H1 (cell line): ENCODE measurements at places on chromosomes 13 and 19. TPM values are rescaled to one million over a fixed set of nuclear protein-coding genes. Genes with fewer than 3 reads are reported as not detected.
A peak's percentile ranks its signal among the peaks of the same experiment; 100 is the strongest.

DNA sequence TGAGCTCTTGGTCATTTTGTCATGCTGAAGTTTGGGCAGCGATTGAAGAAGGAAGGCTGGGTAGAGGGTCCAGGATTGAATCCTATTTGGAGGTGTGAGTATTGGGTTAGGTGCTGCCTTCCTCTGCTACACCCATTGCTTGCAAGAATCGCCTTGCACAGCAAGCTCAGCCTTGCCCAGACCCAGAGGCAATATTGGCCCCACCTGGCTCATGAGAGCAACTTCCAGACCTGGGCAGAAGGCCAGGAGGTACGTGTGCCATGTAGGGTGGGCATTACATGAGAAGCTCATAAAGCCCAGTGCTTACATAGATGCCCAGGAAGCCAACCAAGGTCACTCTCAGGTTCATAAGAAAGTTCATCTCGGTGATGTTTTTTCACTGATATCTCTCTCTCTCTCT is 718.0 kb downstream of the EFNB2 start:
- no peak overlapping the region for H3K27ac ChIP-seq
- H3K4me1 ChIP-seq: peaks cover 7% of the 10 kb centered on the region
- no peak for DNase-seq

GRCh38 chr19:6813659-6814058 is 41.2 kb downstream of the VAV1 start:
- H3K4me3 ChIP-seq: no peak overlapping the region
- no peak overlapping the region for H3K27ac ChIP-seq
- H3K4me1 ChIP-seq: no peaks in the 10 kb centered on the region
- DNase-seq: no peak
- no peaks in the 10 kb centered on the region for H3K36me3 ChIP-seq
- no peaks in the 10 kb centered on the region for H3K27me3 ChIP-seq

Gene PCSK4
- total RNA-seq: 9.7 and 9.8 TPM in 2 replicates

GRCh38 chr19:14555918-14556661 is 15.8 kb downstream of the NDUFB7 start:
- H3K4me1 ChIP-seq: peaks cover 24% of the 10 kb centered on the region
- H3K27ac ChIP-seq: no peak overlapping the region
- DNase-seq: no peak
- no peaks in the 10 kb centered on the region for H3K27me3 ChIP-seq
- no peaks in the 10 kb centered on the region for H3K36me3 ChIP-seq

Gene LGALS14
- total RNA-seq: 0.50 and 1.1 TPM in 2 replicates

Gene IGSF23
- not detected in 2 replicates for total RNA-seq

- H3K4me3 ChIP-seq: no peak overlapping the region
- no peaks in the 10 kb centered on the region for H3K36me3 ChIP-seq
- H3K27me3 ChIP-seq: no peaks in the 10 kb centered on the region
- H3K4me1 ChIP-seq: no peaks in the 10 kb centered on the region
- DNase-seq: no peak
These were observed 95.6 kb upstream of the ZNF98 start for GRCh38 chr19:22517496-22518411.

GRCh38 chr19:48746738-48747575 is at the start of gene IZUMO1:
IZUMO1 (minus strand) TSS chr19:48746909; CDS start chr19:48745859, 1,050 bp downstream.
- no peaks in the 10 kb centered on the region for H3K27me3 ChIP-seq
- peaks cover 11% of the 10 kb centered on the region for H3K36me3 ChIP-seq
- H3K27ac ChIP-seq: peak within 1 kb of the TSS; percentile 66; the same call in 1 of the 2 replicates
- H3K4me3 ChIP-seq: peak within 1 kb of the TSS; percentile 64
- peaks cover 6% of the 10 kb centered on the region for H3K4me1 ChIP-seq
